ENCODE measurements at places on chromosomes 6 and 20.

DNA sequence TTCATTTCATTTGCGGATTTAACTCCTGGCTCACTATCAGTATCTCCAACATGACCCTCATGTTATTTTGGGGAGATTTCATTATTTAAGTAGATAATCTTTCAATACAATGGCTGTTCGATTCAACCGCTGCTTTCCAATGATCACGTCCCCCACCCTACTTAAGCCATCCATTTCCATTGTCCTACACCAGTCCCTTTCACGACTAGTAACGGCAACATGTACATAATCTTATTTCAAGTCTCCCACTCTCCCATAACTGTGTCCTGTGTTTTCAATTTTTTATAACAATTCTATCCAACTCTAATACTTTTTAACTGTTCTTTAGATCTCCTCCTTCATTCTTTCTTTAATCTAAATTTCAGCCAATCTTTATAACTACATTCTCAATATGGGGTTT, 890.8 kb upstream of the MAP3K7 start:
- DNase-seq, result no peak

- DNase-seq, result no peak
These were observed 34.9 kb downstream of the SNX5 start for GRCh38 chr20:17933711-17934110.

DNA sequence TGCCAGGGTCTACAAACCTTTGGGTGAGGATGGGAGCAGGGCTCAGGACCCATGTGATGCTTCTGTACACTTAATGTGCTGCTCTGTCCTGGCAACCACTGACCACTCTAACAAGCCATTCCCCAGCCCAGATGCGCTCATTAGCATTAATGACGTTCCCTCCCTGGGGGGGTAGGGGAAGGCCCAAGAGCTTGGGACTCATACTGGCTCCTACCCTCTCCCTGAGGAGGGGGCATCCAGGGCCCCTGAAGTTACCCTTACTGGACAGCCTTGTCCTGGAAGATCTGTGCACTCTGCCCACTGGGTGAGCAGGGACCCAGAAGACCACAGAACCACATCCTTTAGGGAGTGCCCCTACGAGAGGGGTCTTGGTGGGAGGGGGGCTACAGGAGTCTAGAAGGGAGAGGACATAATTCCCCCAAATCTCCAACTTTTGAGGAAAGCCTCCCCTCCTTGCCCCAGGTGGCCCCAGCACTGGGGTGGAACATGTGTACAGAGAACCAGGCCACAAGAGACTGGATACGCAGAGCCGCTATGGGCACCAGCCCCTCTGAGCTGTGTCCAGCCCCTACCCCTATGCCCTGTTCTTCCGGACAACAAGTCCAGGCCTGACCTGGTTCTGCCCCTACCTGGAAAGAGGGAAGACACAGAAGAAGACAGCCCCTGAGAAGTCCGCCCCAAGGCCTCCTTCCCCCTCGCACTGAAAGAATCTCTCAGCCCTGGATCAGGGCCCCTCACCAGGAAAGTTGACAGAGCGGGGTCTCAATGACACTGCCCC, 1.4 kb downstream of the TEAD3 start:
- no peak for DNase-seq

- no peak for DNase-seq
These were observed 29.0 kb downstream of the COL19A1 start for GRCh38 chr6:69895396-69895795.

- no peak for DNase-seq
These were observed 310.3 kb upstream of the RNF24 start for GRCh38 chr20:4325548-4326187.

DNA sequence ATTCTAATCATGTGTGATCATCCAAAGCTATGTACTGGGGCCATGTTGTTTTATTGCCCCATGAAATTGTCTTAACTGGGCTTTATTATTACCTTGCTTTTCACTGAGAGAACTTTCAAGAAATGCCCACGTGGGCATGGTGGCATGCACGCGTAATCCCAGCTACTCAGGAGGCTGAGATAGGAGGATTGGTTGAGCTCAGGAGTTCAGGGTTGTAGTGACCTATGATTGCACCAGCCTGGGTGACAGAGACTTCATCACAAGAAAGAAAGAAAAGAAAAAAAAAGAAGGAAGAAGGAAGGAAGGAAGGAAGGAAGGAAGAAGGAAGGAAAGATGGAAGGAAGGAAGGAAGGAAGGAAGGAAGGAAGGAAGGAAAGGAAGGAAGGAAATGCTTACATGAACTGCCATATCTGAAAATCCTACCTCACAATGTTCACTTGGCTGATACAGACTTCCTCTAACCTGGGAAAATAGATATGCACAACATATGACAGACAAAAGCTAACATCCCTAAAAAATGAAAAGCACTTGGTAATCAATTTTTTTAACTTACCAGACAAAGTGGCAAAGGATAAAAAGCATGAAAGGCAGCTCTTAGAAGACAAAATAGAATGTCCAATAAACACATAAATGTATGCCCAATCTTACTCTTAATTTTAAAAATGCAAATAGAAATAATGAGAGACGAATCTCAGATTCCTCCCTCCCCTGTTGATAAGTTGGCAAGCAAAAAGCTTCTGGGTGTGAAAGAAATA, 25.5 kb upstream of the TMEM244 start:
- no peak for DNase-seq

DNA sequence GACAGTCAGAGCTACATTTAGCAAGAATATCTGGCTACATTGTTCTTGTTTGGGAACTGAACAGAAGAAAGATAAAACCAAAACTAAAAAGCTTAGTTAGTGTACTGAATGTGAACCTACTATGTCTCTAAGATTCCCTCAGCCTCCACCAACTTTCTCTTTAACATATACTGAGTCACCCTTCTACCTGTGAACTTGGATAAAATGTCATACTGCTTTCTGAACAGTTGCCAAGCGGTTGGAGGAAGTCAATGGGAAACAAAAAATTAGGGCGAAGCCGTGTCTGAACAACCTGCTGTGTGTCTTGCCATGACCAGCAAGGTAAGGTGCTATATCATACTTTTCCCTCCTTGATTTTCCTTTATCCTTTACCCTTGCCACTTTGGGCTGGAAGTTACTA, 243.5 kb downstream of the BTBD9 start:
- DNase-seq, result no peak

- DNase-seq, result no peak
These were observed 174.7 kb downstream of the BACH2 start for GRCh38 chr6:90121982-90122381.

- DNase-seq, result no peak
These were observed 32.6 kb upstream of the FUCA2 start for GRCh38 chr6:143544011-143544696.

- DNase-seq, result no peak
These were observed 123.4 kb upstream of the RAB32 start for GRCh38 chr6:146420255-146420654.

GRCh38 chr20:13173201-13173600, 47.9 kb upstream of the ISM1 start:
- DNase-seq, result no peak

- DNase-seq, result no peak
These were observed 7.8 kb upstream of the DLL1 start for GRCh38 chr6:170298688-170299087.

GRCh38 chr6:36967301-36967700, 12.8 kb downstream of the PI16 start:
- peak; percentile 7 for DNase-seq

DNA sequence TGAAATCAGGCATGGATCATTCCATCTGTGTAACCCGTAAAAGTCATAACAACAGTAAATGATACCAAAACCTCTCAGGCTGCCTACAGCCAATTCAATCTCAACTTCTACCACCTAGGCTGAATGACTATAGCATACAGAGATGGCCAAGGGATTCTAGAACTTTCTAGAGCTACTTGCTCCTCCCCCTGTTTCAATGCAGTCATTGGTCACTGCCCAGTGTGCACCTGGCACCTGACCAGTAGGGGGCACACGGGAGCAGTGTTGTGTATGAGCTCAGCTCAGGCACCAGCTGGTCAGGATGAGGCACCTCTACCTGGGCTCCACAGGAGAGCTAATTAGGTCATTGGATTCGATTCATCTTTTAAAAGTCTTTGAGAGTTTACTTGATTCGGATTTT, 86.2 kb downstream of the PLEKHG1 start:
- no peak for DNase-seq

GRCh38 chr20:24316731-24317130, 152.7 kb upstream of the SYNDIG1 start:
- no peak for DNase-seq

DNA sequence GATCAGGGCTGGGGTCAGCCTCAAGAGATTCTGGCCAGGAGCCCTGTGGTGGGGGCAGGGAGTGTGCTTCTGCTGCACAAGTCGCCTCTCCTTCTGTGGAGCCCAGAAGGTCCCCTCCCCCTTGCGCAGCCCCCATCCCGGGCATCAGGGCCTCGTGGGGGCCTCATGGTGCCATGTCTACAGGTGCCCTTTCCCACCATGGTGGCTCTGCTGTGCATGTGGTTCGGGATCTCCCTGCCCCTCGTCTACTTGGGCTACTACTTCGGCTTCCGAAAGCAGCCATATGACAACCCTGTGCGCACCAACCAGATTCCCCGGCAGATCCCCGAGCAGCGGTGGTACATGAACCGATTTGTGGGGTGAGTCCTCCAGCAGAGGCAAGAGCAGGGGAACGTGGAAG, 48.1 kb downstream of the TM9SF4 start:
- DNase-seq, result no peak

GRCh38 chr20:35627121-35627520, 11.5 kb downstream of the SPAG4 start:
- no peak for DNase-seq

DNA sequence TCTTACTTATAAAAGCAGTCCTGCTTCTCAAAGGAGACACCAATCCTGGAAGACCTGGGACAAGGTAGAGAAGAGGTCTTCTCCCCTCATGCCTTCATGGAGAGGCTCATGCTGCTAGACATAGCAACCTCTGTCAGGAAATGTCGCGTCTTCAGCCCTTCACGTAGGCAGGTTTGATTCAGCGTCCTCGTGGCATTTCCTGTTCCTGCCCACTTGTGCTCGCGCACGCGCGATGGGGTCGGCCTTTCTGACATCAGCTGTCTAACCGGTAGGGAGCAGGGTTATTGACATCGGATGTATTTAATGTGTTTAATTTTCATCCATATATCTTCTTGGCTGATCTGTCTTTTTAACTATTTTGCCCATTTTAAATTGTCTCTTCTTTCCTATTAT, 292.4 kb downstream of the THBS2 start:
- DNase-seq, result no peak

GRCh38 chr6:115602466-115602865, 458.2 kb downstream of the FRK start:
- no peak for DNase-seq

DNA sequence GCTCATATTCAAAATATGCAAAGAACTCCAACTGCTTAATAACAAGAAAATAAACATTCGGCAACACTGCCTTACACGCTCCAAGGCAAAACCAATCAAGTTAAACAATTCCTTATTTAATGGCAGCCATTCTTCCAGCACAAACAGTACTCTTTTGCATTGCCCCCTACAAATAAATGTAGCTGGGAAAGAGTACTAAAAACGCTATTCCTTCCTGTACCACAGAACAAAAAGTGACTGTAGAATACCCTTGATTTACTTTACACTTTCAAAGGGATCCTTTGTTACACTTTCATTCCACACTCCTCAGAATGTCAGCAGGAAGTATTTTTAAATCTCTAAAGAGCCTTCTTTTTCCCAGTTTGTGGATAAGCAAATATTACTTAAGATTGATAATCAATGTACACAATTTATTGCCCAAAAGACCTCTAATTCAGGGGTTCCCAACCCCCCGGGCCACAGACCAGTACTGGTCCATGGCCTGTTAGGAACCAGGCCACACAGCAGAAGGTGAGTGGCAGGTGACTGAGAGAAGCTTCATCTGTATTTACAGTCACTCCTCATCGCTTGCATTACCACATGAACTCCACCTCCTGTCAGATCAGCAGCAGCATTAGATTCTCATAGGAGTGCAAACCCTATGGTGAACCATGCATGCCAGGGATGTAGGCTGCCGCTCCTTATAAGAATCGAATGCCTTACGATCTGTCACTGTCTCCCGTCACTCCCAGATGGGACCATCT, 51.6 kb downstream of the MBOAT1 start:
- no peak for DNase-seq

GRCh38 chr6:152775428-152775827, 24.8 kb downstream of the VIP start:
- no peak for DNase-seq

- no peak for DNase-seq
These were observed 87.2 kb downstream of the EPM2A start for GRCh38 chr6:145648149-145648548.

- DNase-seq, result no peak
These were observed 46.8 kb downstream of the ELOVL5 start for GRCh38 chr6:53301801-53302537.

DNA sequence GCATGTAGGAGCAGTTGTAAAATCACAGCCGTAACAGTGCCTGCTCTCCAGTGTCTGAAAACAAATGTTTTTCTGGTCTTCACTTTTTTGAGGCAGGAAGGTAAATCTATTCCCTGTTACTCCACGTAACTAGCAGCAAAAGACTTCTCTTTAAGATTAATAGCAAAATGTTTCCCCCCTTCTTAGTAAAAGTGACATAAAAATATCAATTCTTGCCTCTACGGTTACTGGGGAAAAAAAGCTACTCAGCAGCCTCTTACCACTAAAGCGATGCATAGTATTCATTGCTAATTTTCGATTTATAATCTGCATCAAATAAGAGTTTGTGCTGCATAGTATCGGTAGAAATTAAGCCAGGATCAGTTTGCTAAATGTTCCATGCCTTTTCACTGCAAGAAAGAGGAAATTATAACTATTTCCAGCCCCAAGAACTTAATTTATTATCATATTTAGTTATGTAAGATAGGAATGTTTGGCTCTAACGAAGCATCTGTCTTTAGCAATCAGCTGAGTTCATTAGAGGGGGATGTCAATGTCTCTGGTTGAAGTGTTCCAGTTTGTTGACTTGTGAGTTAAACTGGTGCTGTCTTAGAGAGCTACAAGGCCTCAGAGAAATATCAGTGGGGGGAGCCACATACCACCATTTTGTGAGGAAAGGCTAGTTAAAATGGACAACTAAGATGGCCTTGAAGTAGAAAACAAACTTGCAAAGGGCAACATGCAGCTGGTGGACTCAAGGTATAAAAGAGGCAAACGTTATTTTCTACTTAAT, 617 bp upstream of the TSPYL1 start:
- DNase-seq, result no peak

- DNase-seq, result no peak
These were observed 315.1 kb downstream of the TFAP2C start for GRCh38 chr20:56943946-56944945.

DNA sequence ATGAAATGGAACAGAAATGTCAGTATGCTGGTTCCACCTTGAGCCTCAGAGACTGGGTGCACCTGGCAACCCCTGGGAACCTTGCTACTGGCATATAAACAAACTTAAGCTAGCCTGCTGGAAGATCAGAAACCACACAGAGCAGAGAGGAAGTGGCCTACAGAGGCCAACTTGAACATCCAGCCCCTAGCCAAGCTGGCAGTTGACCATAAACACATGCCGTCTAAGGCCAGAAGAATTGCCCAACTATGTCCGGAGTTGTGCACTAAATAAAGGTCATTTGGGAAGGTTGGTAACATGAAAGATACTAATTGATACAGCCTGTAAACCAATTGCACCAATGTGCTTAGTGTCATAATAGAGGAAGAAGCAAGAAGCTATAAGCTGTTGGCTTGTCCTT, 266.6 kb upstream of the BTBD3 start:
- no peak for DNase-seq

Data from right forelimb (tissue), 1 donor.